ENCODE measurements at places on chromosomes 7 and 10.

DNA sequence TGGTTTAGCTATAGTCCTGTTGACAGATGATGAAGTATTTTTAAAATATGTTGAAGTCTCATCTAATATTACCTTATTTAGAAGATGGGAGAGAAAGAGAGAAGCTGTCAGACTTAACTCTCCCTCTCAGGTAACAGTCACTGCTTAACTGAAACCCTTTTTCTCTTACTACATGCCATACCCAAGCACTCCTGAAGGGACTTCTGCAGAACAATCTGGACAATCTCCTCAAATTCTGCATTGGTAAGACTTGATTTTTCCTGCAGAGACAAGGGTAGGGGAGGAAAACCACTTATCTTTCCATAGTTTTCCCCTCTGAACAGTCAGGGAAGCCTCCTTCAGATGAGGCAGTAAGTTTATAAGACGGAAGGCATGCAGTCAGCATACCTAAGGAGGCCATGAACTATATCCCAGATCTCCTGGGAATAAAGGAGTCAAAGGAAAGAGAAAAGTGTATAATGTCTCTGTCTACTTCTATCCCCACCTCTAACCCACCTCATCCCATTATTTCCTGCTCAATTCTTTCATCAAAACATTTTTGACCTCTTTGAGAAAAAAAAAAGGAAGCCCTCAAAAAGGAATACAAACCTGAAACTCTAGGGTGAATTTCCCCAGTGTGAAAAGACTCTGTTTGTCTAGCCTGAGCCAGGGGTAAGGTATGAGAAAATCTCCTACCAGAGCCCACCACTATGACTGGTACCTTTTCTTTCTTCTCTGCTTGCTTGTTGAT is 9.4 kb downstream of the ZCWPW1 start:
- no peak for DNase-seq

- no peak for DNase-seq
Observed at GRCh38 chr7:105530546-105530945, 1.5 kb upstream of the RINT1 start.

DNA sequence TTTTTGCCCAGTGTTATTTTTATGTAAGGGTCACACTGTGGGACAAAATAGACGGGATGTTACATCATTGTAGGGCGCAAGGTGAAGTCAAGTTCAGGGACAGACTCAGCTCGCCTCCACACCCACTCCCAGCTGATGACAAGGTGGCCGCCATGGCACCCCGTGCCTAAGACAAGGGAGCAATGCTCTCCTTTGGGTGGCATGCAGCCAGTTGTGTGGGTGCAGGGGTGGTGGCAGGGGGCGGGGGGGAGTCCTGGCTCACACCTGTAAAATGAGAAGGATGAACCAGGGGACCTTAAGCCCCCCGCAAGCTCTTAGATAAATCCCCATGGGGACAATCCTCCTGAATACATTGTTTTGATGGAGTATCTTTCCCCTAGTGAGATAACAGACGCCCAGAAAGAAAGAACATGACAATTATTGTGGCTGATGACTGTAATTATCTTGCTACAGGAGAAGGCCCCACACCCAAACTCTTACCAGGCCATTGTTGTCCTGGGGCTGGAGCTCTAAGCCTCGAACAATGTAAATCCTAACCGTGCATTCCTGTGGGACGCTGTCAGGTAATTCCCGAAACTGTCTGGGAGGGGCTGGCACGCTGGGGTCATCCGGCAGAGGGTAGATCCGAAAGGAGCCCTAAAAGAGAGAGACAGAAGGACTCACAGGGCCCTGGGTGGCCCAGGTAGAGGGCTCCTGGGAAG is 148.7 kb downstream of the MYOF start:
- no peak for DNase-seq

DNA sequence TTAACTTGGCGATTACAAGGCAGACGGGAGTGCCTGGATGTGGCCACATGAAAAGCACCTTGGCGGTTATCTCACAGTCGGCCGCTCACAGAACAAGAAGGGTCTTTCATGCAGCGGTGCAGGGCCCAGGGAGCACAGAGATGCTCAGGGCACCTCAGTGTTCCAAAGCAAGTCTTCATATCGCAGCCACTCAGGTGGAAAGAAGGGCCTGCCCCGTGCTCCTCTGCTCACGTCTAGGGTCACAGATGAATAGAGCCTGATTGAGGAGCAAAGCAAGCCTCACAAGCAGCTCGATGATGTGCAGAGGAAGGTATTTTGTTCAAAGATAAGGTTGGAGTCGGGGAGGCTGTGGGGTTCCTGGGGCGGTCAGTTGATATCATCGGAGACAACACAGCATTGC is 297.8 kb downstream of the WDR11 start:
- no peak for DNase-seq

DNA sequence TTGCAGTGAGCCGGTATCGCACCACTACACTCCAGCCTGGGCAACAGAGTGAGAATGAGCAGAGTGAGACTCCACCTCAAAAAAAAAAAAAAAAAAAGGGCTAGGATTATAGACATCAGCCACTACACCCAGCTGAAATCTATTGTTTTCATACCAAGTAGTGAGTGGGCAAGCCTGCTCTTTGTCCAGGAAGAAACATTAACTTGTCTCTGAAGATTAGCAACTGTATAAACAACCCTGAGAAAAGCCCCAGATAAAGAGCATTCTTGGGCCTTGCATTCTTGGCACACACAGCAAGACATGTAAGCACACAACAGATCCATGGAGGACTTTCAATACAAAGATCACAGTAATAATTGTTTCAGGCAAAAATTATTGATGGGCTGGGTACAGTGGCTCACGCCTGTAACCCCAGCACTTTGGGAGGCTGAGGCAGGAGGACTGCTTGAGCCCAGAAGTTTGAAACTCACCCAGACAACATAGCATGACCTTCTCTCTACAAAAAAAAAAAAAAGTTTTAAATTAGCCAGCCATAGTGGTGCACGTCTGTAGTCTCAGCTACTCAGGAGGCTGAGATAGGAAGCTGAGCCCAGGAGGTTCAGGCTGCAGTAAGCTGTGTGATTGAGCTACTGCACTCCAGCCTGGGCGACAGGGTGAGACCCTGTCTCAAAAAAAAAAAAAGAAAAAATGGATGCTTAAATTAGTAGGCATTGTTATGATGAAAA is 4.4 kb downstream of the PSPH start:
- DNase-seq, result no peak

DNA sequence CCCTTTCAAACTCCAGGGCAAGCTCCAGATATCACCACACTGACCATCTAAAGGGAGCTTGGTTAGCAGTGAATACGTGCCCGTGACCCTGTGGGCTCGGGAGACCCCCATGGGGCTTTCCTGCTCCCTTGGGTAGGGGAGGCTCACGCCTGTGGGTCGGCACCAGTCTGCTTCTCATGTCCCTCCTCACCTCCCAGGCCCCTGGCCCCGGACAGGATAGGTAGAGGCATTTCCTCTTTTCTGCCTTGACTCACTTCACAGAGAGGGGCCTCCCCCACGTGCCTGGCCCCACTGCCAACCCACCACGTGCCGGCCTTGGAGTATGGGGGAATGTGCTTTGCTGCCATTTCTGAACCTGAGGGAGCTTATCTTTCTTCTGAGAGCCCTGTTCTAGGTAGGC is 131.3 kb upstream of the FAM20C start:
- no peak for DNase-seq

GRCh38 chr7:67484244-67484751 is 487.7 kb downstream of the TYW1 start:
- peak; percentile 3 for DNase-seq

DNA sequence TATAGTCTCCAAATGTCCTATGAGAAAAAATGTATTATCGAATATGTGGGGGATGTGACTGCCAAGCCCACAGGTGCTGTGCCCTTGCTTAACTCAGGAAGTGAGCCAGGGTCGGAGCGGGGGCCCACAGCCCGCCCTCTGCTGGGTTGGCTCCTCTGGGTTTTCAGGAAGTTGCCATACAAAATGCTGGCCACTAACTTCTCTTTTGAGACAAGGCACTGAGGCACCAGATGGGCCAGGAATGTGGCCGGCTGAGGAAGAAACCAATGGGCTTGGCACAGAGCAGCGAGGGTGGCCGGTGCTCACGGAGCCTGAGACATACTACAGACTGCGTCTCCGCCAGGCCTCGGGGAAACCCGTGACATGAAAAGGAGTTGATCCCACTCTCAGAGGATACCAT is 58.9 kb downstream of the FAM53B start:
- DNase-seq, result no peak

- no peak for DNase-seq
Observed at GRCh38 chr7:129644634-129645230, 33.2 kb downstream of the NRF1 start.

GRCh38 chr10:79420974-79421688 is 24.3 kb downstream of the ZCCHC24 start:
- DNase-seq, result no peak

GRCh38 chr7:151482883-151483710 is 36.6 kb downstream of the RHEB start:
- no peak for DNase-seq

DNA sequence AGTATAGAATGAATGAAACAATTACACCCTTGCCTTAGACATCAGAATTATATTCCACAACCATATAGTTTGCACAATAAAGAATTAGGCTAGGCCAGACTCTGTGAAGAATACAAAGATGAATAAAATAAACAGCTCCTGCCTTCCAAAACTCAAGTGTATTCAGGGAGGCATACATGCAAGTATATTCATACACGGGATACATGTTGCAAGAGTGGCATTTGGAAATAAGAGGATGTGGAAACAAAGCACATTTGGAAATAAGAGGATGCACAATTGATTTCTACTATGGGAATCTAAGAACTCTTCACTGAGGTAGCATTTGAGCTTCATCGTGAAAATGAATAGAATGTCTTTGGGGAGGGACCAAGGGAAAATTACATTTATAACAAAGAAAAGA is 27.0 kb upstream of the TMEM26 start:
- no peak for DNase-seq

- no peak for DNase-seq
Observed at GRCh38 chr10:86388119-86388704, 21.6 kb upstream of the GRID1 start.

DNA sequence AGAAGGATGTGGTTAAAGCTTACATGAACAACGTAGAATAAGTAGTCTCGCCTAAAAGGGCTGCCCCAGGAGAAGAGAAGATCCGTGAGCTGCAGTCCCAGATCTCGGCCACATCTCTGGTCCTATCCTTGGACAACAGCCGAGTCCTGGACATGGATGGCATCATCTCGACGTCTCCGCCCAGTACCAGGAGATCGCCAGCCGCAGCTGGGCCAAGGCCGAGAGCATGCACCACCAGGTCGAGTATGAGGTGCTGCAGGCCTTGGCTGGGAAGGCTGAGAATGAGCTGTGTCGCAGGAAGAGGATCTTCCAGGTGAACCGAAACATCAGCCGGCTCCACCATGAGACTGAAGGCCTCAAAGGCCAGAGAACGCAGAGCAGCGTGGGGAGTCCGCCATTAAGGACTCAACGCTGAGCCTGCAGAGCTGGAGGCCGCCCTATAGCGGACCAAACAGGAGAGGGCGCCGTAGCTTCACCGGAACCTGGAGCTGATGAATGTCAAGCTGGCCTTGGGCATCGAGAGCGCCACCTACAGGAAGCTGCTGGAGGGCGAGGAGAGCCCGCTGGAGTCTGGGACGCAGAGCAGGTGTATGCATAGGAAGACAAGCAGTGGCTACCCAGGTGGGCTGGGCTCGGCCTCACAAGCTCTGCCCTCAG is 22.2 kb downstream of the LIPK start:
- DNase-seq, result no peak

- no peak for DNase-seq
Observed at GRCh38 chr10:13743101-13743693, 156.4 kb downstream of the PRPF18 start.

GRCh38 chr10:129055225-129055624 is 411.8 kb upstream of the MGMT start:
- no peak for DNase-seq

DNA sequence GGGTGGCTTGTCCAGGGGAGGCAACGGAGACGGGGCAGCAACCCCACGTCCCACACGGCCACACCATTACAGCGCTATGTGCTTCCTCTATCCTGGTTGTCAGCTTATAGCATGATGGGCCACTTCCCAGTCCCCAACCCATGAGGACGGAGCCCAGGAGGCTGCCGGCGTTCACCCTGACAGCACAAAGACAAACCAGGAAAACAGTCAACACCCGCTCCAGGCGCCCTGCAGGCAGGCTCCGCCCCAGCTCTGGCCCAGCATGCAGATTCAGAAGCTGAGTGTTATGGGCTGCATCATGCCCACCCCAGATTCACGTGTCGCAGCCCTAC is 14.8 kb downstream of the WDR86 start:
- no peak for DNase-seq

GRCh38 chr10:87177-88080 is 38.3 kb upstream of the TUBB8 start:
- DNase-seq, result no peak

- no peak for DNase-seq
Observed at GRCh38 chr7:38394660-38395059, 121.2 kb upstream of the TARP start.

GRCh38 chr7:39721345-39721744 is 98.0 kb downstream of the RALA start:
- no peak for DNase-seq

GRCh38 chr10:127194599-127194998 is 1.8 kb downstream of the INSYN2A start:
- DNase-seq, result no peak

GRCh38 chr7:138468244-138469123 is 8.4 kb downstream of the TRIM24 start:
- DNase-seq, result no peak

- DNase-seq, result no peak
Observed at GRCh38 chr7:130689683-130690082, 3.3 kb upstream of the TSGA13 start.

DNA sequence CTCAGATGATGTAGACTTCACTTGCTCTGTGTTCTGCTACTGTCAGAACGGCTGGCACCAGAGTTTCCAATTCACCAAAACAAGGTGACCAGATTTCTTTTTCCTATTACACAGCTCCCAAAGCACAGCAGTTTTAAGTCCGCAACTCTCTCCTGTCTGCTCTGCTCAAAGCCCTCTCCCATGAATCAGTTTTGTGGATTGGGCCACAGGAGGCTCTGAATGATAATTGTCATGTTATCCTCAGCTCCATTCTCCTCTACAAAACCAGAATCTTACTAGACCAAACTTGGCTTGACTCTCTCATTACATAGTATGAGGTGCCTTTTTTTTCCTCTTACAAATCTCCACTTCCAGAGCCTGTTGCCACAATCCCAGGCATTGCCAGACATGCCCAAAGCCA is 223.5 kb downstream of the SNX13 start:
- no peak for DNase-seq

DNA sequence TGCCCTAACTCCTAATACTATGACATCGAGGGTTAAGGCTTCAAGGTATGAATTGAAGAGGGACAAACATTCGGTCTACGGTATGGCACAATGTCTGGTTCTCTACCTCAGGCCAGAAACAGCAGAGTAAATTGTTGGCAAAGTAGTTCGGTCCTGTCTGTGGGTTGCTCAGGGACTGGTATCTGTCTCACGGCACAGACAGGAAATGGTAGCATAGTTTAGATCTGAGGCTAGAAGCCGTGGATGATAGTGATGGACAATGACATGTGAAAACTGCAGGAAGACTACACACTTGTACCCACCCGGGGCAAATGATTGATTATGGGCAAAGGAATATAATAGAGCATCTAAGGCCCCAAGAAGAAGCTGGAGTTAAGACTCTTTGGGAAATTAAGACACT is 106.2 kb downstream of the TWIST1 start:
- DNase-seq, result no peak

- no peak for DNase-seq
Observed at GRCh38 chr7:55501611-55502010, 70.7 kb downstream of the VOPP1 start.

- DNase-seq, result peak; percentile 29
Observed at GRCh38 chr7:24572393-24572996, 757 bp upstream of the PALS2 start.
